ENCODE measurements at places on chromosomes 5 and 9.

GRCh38 chr5:4191703-4192102 is 596.1 kb downstream of the IRX1 start:
- DNase-seq = no peak

DNA sequence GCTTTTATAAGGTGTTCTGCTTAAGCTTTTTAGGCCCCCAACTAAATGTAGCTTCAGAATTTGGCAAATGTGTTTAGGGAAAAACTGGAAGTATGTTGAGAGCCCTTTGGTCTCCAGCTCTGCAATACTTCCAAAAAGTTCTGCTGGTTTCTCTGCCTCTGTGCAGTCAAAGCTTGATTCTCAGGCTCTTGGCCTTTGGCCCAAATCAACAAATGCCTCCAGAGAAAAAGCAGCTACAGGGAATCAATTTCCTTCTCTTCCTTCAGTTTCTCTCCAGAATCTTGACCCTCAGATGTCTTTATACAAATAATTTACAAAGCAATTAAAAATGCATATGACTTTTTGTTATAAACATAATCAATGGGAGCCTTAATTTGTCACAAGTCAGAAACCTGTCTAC is 235.7 kb downstream of the COMMD10 start:
- peak; percentile 32 for DNase-seq

DNA sequence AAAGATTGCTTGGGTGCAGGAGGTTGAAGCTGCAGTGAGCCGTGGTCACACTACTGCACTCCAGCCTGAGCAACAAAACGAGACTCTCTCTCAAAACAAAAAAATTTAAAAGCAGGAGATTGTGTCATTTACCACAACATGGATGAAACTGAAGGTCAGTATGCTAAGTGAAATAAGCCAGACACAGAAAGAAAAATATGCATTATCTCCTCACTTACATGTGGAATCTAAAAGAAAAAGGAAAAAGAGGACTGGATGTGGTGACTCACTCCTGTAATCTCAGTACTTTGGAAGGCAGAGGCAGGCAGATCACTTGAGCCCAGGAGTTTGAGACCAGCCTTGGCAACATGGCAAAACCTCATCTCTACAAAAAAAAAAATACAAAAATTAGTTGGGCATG is 146.8 kb upstream of the DAPK1 start:
- no peak for DNase-seq

GRCh38 chr5:42583322-42583721 is 160.1 kb downstream of the GHR start:
- peak; percentile 72 for DNase-seq

GRCh38 chr5:129767927-129768380 is 20.1 kb downstream of the MINAR2 start:
- DNase-seq = peak; percentile 76

GRCh38 chr5:53010814-53011213 is 21.7 kb downstream of the ITGA2 start:
- no peak for DNase-seq

DNA sequence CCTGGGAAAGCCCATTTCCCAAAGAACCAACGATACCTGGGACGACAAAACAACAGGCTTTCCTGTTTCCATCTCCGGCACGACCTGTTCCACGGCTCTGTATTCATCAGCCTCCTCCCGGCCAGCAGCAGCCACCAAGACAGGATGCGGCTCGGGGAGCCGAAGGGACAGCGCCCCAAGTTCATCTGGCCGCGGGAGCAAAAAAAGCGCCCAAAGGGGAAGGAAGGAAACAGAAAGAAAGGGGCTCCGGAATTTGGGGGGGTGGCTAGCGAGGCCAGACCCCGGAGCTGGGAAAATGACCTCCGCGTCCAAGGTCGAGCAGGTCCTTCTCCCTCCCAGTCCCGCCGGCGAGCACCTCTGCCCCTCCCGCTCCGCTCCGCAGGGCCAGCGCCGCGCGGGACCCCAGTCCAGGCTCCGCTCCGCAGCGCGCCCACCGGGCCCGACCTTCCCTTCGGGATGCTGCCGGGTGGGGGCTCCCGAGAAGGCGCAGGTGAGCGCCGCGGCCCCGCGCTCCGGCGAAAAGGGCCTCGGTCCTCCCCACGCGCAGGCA is 608 bp downstream of the ELOVL7 start:
- DNase-seq = no peak

- DNase-seq = peak; percentile 8
Measured at GRCh38 chr5:5560016-5560415, 137.5 kb downstream of the ICE1 start.

DNA sequence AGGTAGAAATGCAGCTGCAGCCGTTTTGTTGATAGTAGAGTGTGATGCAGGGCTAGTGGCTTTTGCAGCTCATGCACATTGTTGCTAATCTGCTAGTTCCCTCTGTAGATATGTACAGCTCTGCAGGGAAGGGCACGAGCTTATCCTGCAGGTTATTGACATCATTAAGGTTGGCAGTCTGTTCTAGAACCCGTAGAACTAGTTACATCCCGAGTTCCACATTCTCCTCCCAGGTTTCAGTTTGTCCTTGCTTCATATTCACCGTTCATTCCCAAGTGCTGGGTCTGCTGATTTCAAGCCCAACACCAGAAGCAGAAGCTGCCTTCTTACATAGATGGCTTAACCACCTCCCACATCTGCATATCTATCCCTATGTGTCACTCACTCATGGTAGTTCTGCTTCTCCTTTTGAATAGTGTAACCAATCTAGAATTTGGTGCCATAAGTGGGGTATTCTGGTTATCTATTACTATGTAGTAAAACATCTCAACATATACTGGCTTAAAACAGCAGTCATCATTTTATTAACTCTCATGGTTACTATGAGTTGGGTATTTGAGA is 38.1 kb downstream of the CRHBP start:
- DNase-seq = peak; percentile 50

DNA sequence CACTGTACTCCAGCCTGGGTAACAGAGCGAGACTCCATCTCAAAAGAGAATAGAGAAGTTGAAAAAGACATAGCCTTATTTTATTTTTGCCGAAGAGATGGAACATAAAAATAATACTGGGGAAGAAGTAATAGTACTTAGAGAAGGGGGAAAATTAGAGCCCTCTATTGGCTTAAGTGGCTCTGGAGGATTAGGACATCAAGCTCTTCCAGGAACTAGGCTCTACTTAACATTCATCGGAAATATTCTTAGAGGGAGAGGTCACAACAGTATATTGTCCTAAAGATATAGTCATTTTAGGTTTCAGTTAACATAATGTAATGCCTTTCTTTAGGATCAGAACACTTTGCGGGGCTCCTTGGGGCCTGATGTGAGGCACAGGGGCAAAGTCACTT is 86.0 kb upstream of the PLPP1 start:
- no peak for DNase-seq

DNA sequence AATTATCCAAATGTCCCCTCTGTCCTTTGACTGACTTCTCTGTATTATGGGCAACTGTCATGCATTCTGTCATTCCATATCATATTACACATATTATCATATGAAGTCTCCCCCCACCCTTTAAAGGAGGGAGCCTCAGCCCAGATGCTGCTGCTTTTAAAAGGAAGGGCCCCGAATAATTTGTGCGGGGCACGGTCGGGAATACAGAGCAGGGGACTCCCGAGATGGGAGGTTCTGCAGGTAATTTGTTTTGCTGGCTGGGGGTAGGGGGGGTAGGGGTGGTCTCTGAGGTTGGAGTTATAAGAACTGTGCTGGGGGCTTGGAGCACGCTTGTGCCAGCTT is 10.1 kb upstream of the LHX2 start:
- DNase-seq = no peak

DNA sequence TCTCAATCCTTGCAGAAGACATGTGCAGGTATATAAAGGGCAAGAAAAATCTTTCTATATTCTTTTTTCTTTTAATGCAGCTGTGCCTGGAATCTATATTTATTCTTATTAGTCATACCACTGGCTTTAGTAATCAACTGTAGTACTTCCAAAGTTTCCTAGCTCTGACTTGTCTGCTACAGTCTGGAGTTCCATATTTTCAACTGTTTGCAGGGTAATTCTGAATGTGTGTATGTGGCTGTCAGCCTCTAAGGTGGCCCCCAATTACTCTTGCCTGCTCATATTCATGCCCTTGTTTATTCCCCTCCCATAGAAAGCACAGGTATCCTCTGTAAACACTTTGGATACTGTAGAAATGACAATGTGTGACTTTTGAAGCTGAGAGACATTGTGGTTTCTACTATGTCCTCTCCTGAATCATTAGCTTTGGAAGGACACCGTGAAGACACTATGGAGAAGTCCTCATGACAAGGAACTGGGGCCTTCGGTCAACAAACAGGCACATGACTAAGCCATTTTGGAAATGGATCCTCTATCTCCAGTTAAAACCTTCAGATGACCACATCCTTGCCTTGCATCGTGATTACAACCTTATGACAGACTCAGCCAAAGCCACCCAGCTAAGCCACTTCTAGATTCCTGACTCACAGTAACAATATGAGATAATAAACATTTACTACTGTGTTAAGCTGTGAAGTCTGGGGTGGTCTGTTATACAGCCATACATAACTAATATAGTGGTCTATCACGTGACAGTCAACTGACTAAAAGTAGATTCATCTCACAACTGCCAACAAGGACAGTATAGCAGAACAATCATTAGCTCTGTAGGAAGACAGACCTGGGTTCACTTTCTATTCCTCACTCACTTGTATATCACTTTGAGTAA is 49.5 kb upstream of the SUSD1 start:
- DNase-seq = no peak

DNA sequence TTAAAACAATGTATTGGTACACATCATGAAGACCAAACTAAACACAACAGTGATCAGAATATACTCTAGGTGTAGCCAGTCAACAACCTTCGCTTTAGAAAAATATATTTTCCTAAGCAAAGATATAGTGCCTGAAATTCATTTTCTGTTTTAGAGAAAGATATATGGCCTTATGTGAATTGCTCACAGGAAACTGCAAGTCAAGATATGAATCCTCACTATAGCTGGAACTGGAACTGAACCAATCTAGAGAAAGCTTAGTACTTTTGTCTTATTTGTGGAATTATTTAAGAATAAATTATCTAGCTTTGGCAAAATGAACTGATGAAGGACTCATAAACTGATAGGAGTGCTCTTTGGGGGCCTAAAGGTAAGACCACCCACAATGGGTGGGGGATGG is 27.3 kb downstream of the GZMK start:
- DNase-seq = no peak
